ENCODE measurements at places on chromosomes 2 and 18.

GRCh38 chr2:70095720-70096670 is 8.7 kb downstream of the PCBP1 start:
- no peak for DNase-seq

DNA sequence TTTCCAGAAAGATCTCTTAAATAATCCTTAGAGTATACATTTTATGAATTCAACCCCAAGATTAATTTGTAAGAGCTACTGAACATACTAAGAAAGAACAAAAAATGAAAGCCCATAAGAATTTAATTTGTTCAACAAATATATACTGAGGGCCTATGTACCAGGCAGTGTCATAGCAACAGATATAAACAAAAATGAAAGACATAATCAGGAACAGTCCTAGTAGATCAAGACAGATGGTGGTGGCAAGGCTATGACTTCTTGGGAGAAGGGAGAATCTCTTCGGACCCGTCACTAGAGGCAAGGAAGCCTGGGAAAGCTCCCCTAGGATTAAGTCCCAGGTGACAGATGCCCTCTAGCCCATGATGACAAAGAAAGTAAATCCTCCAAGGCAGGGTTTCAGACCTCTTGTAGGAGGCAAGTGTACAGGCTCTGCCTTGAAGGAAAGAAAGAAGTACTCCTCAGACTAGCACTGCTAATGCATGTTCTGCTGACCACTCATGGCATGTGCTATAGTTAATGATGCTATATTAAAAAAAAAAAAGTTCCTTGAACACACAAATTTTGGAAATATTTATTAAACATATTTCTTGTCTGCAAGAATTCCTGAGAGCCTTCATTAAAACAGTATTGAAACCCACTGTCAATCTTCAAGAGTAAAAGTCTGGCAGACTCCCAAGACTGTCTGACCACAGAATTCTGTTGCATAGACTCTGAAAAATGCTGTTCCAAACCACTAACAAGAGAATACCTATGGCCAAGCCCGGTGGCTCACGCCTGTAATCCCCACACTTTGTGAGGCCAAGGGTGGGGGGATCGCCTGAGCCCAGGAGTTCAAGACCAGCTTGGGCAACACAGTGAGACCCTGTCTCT is 31.5 kb downstream of the NOL10 start:
- peak; percentile 81 for DNase-seq

- no peak for DNase-seq
Observed at GRCh38 chr18:29161429-29161828, 984.5 kb upstream of the CDH2 start.

GRCh38 chr2:217691920-217692666 is 310.7 kb downstream of the TNS1 start:
- no peak for DNase-seq

GRCh38 chr2:207692206-207693065 is 19.0 kb upstream of the CCNYL1 start:
- DNase-seq, result peak; percentile 35

DNA sequence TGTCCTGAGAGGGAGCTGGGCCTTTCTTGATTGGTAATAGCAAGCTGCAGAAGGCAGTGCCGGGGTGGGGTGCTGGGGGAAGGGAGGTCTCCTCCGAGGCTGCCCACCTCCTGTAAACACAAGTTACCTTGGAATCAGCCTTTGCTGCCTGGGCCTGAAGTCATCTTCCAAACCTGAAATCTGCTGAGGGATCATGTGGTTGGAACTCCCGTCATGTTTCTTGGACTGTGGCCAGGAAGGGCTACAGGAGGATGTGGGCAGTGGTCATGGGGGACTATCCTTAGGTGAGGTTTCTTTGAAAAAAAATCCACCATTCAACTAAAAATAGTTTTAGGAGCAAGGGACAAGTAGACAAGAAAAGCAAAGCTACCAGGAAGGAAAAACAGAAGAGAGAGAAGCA is 74.2 kb downstream of the CDK15 start:
- DNase-seq, result no peak

DNA sequence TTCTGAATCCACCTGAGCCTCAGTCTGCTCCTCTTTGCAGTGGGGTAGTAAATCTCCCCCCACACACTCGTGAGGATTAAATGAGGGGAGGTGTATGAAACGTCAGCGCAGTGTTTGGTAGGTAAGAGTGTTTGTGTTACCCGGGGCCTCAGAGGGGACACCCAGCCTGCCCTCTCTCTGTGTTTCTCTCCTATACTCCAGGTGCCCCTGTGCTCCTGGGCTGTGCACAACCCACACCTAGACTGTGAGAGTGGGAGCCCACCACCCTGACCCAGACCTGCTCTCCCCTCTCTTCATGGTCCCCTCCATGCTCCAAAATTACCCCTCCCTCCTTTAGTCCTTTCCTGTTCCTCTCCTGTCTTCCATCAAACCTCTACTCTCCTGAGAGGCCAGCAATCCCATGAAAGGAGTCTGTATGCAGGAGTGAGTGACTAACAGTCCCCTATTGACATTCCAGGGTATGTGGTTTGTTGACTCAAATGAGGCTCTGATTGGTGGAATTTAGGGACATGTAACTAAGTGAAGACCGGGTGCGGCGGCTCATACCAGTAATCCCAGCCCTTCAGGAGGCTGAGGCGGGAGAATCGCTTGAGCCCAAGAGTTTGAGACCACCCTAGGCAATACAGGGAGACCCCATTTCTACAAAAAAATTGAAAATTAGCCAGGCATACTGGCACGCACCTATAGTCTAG is 10.4 kb downstream of the CIB4 start:
- DNase-seq, result peak; percentile 45

- DNase-seq, result no peak
Observed at GRCh38 chr2:68722712-68723111, 11.9 kb upstream of the ARHGAP25 start.

- no peak for DNase-seq
Observed at GRCh38 chr18:8820396-8821082, 115.2 kb downstream of the MTCL1 start.

DNA sequence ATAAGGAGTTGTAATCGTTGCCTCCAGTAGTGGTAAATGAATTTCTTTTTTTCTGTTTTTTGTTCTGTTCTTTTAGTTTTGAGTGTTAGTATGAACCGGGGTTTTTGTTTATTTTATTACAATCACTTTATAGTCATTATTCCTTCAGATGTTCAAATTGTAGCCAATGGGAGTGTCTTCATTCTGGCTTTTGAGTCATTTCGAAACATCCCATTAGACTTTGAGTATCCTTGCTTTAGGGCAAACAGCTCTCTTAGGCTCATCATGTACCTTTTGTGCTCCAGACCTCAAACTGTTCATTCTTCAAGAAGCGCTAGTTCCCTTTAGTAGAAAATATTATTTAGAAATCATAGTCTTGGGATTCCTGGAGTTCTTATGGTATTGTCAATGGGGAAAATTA is 54.2 kb upstream of the PAX3 start:
- DNase-seq, result no peak

DNA sequence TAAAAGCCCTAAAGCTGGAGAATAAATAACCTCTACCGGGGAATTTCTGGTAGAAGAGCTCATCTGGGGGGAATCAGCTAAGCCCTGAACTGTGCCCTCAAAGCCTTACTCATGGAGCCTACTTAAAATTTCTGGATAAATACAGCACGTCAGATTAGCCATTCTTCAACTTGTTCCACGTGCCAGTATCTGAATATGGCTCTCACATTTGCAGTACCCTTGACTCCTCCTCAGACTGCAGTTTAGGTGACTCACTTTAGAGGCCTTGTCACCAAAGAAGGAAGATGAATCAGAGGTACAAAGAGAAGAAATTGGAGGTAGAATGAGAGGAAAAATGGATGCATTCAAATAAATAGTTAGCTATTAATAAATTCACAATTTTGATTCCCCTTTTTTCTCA is 34.6 kb upstream of the POTEC start:
- no peak for DNase-seq

DNA sequence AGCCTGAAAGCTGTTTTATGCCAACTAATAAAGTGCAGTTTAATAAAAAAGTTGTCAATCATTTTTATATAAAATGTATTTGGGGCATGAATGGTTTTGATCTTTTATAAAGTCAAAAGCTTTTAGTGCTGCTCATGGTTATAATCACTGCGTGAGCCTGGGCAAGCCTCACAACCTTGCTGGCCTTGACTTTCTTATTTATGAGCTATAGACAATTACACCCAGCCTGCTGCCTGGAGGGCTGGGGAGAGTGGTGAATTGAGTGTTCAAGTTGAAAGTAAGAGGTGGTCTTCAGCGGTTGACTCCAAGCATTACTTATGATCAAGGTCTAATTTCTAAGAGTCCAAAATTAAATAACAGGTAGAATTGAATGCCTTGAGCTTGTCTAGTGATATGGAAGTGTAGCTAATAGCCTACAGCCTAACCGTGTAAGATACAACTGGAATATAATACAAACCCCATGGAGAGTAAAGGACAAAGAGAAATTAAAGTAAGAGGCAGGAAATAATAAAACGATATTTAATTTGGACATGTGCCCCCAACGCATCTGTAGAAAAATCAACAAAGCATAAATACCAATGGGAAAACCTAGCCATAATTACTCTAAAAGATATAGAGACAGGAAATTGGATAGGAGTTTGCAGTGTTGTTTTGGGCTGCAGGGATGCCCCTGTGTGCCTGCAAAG is 106.0 kb upstream of the CYP1B1 start:
- no peak for DNase-seq

DNA sequence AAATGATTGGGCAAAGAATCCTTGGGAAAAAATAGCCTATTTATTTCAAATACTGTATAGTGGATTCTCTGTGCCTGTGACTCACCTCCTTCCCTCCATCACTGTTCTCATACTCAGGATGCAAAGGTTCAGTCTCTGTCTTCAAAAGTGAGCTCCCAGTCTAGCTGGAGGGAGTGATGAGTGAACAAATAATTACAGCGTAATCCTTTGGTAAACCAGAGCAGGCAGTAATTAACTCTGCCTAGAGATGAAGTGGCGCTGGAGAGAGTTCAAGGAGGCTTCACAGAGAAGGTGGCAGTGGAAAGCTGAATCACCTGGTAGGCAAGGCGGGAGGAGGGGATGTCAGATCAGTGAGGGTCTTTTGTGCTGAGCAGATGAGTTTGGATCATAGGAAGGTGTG is 6.5 kb downstream of the DGUOK start:
- DNase-seq, result no peak

DNA sequence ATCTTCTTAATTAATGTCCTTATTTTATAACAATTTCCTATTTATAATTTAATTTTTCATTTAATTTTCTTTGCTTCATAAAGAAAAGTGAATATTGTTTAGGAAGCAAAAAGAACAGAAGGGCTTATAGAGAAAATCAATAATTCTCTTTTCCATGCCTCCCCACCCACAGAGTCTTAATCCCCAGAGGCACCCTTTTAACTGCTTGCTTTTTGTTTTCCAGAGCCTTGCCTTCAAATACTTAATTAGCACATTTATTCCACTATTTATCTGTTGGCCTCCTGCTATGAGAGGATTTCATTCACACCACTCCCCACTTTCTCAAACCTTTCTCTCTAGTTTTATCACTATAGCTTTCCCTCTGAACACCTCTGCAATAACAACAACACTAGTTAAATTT is 373.6 kb downstream of the MBD2 start:
- no peak for DNase-seq

GRCh38 chr2:226813148-226813701 is 13.6 kb upstream of the IRS1 start:
- DNase-seq, result no peak

- peak; percentile 27 for DNase-seq
Observed at GRCh38 chr2:18473241-18474181, 86.9 kb downstream of the RDH14 start.

DNA sequence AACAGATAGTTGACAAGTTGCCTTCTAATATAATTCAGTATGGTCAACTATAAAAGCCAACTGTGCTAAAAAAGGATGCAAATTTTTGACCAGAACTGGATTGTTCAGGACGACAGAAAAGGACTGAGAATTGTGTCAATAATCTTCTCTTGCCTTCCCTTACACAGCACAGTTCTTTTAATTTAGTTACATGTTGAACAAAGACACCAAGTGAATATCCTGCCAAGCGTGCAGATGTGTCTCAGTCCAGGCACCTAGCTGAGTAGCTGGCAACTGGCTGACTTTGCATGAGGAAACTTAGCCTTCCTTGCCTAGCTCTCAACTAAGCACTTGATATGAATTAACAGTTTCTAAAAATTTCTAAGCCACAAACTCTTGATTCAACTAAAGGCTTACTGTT is 801.4 kb downstream of the BCL11A start:
- no peak for DNase-seq

DNA sequence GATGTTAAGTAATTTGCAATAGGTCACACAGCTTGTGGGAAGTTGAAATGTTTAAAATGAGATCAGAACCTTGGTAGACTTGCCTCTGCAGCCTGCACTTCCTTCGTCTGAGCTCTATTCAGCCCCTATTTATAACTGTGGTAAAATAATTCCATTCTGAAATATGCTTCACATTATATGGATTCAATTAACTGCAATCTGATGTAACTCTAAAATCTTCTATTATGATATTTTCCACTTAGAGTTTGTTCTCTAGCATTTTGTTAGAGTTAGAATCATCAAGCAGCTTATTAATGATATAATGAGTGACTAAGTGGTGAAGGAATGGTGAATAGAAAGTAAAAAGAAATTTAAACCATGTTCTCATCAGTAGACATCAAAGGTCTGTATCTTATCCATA is 139.6 kb upstream of the ARHGAP28 start:
- no peak for DNase-seq

DNA sequence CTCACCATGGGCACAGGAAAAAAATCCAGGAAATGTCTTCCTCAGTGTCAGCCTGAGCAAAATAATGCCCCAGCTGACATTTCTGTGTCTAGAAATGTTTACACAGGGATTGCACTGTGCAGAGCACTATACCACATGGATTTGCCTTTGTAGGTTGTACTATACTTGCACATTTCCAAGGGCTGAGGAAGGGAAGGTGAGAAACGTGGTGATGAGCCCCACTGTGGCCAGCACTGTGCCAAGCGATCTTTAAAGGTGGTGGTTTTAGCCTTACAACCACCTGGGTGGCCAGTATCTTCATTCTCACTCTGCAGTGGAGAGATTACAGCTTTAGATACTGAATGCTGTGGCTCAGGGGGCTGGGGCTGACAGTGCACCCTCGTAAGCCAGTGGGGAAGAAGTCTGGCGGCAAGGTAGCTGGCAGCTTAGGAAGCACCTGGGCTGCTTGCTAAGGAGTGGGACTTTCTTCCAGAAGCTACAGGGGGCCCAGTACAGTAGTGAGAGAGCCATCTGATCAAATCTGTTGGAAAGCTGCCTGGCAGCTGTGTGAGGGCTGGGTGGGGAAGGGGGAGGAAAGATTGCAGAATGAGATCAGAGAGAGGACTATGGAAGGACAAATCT is 81.4 kb upstream of the MSH2 start:
- no peak for DNase-seq

DNA sequence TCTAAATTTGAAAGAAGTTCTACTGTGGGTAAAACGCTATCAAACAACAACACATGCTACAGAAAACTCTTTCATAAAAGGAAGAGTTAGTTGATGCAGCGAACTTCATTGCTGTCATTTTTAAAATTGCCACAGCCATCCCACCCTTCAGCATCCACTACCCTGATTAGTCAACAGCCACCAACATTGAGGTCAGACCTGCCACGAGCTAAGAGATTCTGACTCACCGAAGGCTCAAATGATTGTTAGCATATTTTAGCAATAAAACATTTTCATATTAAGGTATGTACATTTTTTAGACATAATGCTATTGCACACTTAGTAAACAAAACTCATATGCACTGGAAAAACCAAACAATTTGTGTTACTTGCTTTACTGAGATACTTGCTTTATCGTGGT is 347.1 kb downstream of the CLIP4 start:
- no peak for DNase-seq

All from HTR-8/SVneo (cell line).